ENCODE measurements at places on chromosomes 16 and 17. TPM values are rescaled to one million over a fixed set of nuclear protein-coding genes. Genes with fewer than 3 reads are reported as not detected.

ZNF597 gene
- total RNA-seq, result 1.8 TPM

EPX gene
- total RNA-seq, result not detected

TMEM114 gene
- not detected for total RNA-seq

DNA sequence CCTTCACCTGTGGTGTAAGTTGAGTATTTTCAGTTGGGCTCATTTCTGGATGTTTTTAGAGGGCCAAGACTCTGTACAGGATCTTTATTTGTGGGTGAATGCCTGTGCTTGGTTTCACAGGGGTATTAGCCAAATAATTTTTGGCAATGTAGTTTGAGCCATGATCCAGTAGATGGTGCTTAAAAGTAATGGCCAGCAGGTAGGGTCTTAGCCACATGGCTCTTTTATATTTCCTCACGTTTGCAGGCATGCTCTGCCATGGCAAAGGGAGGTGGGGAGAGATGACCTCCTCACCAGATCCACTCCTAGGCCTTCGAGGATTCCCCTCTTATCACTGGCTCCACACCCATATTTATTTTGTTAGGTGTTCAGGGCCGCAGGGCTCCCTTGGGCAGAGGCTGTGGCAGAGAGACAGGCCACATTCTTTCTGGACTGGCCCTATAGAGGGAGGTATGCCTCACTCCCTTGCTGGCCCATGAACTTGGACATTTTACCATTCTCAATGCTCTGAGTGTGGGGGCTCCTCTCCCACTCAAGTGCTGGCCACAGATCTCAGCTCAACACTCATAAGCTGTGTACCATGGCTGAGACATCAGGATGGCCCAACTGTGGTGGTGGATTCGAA lies 417.1 kb downstream of the XYLT1 start:
- H3K4me1 ChIP-seq, result no peaks in the 10 kb centered on the region
- H3K27me3 ChIP-seq, result no peaks in the 10 kb centered on the region
- no peak for DNase-seq

GRCh38 chr16:15790458-15790857 lies 66.4 kb downstream of the MYH11 start:
- no peaks in the 10 kb centered on the region for H3K36me3 ChIP-seq
- no peaks in the 10 kb centered on the region for H3K27me3 ChIP-seq
- no peaks in the 10 kb centered on the region for H3K4me1 ChIP-seq
- no peak overlapping the region for H3K4me3 ChIP-seq
- no peak overlapping the region for H3K27ac ChIP-seq
- DNase-seq, result no peak

- H3K4me1 ChIP-seq, result peaks cover 4% of the 10 kb centered on the region
- H3K27ac ChIP-seq, result peak overlapping the region; percentile 47
- H3K4me3 ChIP-seq, result no peak overlapping the region
- peak; percentile 60 for DNase-seq
- no peaks in the 10 kb centered on the region for H3K27me3 ChIP-seq
Observed at GRCh38 chr16:81696961-81697615, 82.0 kb upstream of the PLCG2 start.

DNA sequence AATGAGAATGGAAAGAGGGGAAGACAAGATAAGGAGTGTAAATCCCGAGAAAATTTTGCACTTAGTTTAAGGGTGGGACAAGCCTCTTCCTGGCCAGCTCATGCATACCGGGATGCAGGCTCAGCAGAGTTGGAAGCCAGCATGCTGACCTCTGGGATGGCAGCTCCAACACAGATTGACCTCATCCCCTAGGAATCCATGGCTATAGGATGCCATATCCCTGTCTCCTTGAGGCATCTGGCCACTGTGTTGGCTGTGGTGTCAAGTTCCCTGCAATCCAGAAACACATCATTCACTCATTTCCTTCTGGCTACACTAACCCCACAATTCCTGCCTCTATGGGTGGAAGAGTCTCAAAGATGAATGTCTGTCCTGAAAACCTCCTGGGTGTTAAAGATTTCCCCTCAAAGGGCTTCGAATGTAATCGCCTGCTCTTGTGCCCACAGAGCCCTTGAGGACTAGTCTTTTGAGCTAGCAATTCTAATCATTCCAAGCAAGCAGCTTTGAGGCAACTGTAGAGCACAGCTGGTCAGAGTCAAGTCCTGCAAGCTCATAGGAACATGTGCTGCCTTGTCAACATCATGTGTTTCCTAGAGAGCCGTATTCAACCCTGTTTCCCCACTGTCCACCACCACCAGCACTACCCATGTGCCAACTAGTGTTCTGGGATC lies 141.4 kb downstream of the PMP22 start:
- H3K4me1 ChIP-seq, result peaks cover 4% of the 10 kb centered on the region
- no peak overlapping the region for H3K4me3 ChIP-seq
- no peak overlapping the region for H3K27ac ChIP-seq

- H3K27me3 ChIP-seq, result no peaks in the 10 kb centered on the region
- DNase-seq, result no peak
- H3K4me1 ChIP-seq, result no peaks in the 10 kb centered on the region
- H3K36me3 ChIP-seq, result no peaks in the 10 kb centered on the region
- H3K27ac ChIP-seq, result no peak overlapping the region
Observed at GRCh38 chr17:55004484-55004883, 35.9 kb downstream of the STXBP4 start.
